ENCODE measurements at places on chromosomes 2 and 18.

DNA sequence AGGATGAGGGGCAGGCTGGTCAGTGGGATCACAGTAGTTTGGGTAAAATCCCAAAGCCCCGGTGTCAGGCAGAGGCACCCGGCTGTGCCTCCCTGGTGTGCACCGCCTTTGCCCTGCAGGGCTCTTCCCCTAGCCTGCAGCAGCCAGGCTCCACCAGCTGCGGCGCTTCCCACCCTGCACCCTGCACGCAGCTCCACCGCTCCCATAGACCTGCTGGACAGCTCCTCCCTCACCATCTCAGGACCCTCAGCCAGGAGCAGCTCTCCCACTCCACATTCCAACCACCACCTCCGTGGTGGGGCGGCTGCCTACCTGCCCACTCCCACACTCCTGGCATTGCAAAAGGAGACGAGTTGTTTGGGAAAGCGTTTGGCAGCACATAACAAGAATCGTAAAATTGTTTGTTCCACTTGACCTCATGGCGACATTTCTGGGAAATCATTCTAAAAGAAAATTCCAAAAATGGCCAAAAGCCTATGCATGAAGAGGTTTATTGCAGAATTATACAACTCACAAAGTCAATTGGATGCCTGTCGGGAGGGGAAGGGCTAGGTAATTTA is 287.4 kb upstream of the HDAC4 start:
- no peak for DNase-seq

DNA sequence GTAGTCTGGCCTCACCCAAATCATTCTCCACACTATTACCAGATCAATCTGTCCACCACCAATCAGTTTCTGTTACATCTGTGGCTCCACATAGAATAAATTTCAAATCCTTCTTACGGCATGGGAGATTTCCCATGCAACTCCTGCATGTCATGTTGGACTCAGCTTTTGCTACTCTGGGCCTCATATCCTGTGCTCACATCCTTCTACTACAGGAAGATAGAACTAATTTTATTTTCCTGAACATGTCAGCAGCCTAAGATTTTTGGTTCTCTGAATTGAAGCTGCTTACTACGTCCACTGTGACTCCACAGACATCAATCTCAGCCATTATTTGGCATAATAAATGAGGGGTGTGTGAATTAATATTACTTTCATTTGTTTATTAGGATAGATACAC is 181.1 kb downstream of the CCDC85A start:
- DNase-seq = no peak

- no peak for DNase-seq
These were observed 6.1 kb upstream of the RAB17 start for GRCh38 chr2:237596520-237597195.

GRCh38 chr2:165815299-165816141 is 21.5 kb upstream of the GALNT3 start:
- DNase-seq = no peak

DNA sequence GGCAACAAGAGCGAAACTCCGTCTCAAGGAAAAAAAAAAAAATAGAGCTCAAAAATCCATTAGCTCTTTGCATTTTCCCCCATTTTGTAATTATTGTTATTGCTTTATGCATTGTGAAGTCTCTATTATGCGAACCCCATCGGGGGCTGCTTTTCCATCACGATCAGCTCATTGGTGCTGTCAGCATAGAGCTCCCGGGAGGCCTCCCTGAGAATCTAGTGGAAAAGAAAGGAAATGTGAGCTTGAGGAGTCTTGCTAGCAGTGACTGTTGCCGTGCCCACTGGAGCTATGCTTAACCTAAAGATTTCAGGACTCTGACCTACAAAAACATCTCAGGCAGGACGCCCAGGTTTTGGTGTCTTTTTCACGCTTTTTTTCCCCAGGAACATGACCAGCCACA is 102.6 kb upstream of the NDUFV2 start:
- DNase-seq = no peak

GRCh38 chr18:3211236-3211992 is 8.4 kb downstream of the MYOM1 start:
- peak; percentile 47 for DNase-seq

DNA sequence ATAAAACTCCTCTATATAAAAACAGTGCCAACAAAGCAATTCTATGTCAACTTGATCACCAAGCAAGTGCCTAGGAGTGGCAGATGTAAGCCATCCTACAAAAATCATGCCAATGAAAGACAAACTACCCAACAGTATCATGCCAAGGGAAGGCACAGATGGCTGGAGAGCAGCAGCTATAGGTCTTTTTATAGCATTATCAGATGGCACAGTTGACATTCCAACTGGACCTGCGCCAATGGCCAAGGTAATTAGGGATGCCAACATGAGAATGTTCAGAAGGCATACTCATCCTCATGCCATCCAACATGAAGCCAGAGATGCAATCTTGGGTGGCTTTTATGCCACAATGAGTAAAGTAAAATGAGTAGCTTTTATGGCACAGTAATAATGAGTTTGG is 237.3 kb downstream of the OTX1 start:
- DNase-seq = no peak

GRCh38 chr18:63218472-63218871 is 101.1 kb downstream of the BCL2 start:
- no peak for DNase-seq

DNA sequence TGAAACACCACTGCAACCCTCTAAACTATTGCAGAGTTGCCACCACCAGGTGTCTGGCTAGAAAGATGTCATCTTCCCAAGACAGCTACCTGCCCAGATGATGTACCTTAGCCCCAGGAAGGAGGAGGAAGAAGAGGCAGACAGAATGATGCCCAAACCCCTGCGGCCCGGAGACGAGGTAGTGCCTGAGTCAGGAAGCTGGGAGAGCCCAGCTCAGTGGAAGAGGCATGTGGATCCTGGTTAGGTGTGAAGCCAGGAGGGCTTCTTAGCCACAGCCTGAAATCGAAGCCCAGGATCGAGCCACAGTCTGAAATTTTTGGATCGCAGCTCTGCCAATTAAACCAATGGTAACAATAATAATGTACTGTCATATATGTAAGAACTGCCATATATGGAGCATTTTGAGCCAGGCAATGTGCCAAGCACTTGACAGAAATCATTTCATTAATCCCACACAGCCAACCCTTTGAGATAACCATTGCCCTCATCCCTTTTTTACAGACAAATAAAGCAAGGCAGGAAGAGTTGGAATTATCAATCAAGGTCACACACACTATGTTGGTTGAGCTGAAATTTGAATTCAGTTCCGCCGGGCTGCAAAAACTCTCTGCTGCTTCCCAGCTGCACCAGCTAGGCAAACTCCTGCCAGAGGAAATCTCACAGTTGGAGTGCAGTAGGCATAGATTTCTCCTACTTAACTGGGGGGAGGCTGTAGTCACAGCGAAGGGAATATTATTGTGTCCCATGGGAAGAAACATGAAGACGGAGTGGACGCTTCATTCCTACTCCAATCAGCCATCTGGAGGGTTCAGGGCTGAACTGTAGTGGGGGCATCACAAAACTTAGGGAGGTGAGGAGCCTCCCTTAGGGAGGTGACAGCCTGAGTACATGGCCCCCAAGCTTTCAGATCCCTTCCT is 19.4 kb upstream of the CYP1B1 start:
- no peak for DNase-seq

DNA sequence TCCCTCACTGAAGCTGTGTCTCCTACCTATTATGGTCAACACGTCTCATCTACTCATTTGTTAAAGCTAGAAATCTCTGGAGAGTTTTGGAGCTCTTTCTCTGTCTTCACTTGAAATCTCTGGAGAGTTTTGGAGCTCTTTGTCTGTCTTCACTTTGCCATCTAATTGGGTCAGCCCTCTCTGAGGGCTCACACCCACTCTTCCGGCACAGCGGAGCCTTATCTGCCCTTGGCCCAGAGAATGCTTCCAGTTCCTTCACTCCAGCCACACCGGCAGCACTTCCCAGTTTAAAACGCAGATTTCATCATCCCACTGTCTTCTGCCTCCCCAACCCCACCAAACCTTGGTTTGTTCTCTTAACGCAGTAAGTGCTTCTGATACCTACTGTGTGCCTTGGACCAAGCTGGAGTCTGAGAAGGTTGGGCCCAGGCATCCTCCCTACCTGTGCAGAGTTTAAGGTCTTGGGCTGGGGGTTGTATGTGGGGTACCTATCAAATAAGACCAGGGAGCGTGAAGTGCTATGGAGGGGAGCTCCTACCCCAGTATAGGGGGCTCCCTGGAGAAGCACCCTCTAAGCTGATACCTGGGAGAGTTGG is 5.0 kb downstream of the HPCAL1 start:
- no peak for DNase-seq
